ENCODE measurements at places on chromosomes 2 and 18.

- no peak for DNase-seq
Observed at GRCh38 chr2:158725441-158725891, 69.7 kb upstream of the DAPL1 start.

DNA sequence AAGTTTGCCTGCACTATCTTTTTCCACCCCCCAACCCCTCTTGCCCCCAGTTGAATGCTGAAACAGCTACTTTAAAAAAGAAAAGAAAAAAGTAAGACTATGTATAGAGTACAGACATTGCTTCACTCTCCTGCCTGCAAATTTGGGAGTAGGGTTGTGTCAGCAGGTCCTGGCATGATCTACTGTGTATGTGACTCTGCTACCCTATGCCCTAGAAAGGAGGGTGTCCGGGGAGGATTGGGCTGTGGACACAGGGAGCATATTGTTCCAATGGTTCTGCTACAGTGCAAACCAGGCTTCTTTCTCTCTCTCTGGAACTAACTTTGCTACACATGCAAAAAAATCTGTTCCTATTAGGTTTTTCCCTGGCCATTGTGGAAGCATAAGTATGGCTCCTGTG is 9.9 kb upstream of the ZEB2 start:
- no peak for DNase-seq

DNA sequence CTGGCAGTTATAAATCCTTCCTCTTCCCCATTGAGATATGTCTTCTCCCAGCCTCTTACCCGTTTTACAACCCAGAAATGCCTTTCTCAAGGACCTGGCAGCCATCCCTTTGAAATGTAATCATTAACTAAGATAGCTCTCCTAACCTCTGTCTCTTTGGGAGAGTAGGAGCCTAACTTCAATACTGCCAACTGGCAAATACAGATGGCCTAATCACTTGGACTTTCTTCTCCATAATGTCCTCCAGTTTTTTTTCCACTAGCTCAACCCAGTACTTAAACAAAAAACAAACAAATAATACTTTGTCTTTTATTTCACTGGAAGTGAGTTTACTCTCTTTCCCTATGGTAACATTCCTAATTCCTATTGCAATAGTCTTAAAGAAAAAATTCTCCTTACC is 1391.1 kb downstream of the SUCLG1 start:
- DNase-seq = no peak

DNA sequence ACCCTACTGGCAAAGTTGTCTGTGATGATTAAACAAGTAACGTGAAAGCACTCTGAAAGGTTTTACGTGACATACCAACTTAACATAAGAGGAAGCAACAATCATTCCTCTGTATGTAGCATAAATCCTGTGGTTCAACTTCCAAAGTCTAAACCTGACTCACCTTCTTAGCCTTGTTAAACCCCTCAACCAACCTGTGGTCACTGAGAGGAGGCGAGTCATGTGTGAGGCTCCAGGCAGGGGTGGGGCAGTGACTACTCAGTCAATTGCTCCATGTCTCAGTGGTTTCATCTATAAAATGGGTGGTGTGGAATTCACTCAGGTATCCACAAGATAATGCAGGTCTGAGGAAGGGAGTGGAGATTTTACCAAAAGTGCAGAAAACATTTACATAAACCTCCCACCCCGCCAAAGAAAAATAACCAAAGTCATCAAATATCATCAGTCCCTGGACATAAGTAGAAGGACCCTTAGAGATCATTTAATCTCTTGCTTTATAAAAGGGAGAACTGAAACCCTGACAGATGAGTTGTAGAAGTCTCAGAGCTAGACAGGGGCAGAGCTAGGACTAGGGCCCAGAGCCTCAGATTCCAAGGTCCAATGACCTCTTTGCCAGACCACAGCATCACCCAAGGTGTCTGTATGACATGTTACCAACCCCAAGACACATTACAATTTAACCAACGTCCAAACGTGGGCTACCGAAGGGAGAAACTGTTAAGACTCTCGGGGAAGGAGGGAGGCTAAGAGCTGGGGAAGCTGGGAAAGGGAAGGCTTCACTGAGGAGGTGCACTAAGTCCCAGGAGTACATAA is 3.7 kb upstream of the PCBP1 start:
- no peak for DNase-seq

GRCh38 chr2:191488135-191488534 is 189.8 kb upstream of the NABP1 start:
- DNase-seq = no peak

DNA sequence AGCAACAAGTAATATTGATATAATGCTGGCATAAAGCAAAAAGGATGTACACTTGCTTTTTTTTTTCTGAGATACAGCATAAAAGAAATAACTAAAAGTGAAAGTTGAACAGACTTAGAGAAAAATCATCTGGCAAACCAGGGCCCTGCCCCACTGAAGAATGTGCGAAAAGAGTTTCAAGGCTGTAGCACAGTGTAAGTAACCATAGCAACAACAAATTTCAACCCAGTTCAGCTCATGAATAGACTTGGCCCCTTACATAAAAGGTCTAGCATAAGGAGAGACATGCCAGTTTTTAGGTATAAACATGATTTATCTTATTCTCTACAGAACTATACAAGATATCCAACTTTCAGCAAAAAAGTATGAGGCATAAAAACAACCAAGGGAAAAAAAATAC is 113.7 kb upstream of the GYPC start:
- no peak for DNase-seq

DNA sequence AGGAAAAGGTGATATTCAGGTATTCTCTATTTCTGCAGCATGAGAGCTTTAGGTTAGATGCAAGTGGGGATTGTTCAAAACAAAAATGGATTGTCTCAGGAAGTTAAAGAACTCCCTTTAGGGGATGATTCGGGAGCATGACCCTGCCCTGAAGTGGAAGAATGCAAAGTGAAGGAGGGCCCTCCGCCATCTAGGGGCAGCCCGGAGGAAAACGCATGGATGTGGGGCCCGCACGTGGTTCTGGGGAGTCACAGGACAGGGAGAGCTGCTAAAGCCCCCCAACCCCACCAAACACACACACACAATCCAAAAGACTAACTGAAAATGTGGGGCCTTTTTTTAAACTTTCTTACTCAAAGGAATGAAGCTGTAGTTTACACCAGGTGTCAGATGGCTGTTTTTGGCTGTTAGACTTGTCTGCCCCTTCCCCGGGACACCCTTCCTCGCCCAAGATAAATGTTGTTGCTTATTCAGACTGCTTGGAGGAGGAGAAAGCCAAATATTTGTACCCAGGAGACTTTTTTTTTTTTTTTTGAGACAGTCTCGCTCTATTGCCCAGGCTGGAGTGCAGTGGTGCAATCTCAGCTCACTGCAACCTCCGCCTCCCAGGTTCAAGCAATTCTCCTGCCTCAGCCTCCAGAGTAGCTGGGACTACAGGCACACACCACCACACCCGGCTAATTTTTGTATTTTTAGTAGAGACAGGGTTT is 78.8 kb downstream of the HNRNPLL start:
- DNase-seq = no peak

GRCh38 chr2:85748039-85748734 is 5.6 kb upstream of the ATOH8 start:
- no peak for DNase-seq

DNA sequence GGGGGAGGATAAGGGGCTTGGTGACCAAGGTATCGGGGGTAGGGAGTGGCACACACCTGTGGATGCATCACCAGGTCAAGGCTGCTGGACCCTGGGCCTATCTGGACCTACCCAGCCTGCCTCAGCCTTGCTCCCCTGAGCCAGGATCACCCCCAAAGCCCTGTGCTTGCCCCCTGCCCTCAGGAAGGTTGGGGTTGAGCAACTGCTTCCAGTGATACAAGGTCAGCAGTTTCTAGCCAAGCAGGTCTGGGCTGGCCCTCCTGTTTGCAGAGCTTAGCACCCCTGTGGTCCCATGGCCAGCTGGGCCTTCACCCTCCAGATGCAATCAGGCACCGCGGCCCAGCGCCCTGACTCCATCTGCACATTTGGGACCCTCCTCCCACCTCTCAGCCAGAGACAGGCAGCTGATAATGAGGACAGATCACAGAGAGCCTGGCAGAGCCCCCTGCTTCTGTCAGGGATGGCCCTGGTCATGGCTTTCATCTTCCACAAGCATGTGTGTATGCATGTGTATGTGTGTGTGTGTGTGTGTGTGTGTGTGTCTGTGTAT is 154.6 kb downstream of the TFCP2L1 start:
- no peak for DNase-seq

DNA sequence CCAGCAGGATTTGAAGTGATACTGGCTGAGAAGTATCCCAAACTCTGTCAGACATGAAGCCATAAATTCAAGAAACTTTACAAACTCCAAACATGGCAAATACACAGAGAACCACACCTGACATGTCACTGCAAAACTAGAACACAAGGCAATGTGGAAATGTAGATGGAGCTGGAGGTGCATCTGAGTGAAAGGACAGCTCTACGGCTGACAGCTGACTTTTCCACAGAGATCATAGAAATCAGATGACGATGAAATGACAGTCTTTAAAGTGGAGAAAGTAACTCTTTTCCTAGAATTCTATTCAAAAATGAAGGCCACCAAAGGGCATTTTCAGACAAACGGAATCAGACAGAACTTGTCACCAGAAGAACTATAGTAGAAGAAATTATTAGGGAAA is 97.5 kb downstream of the LDLRAD4 start:
- no peak for DNase-seq

DNA sequence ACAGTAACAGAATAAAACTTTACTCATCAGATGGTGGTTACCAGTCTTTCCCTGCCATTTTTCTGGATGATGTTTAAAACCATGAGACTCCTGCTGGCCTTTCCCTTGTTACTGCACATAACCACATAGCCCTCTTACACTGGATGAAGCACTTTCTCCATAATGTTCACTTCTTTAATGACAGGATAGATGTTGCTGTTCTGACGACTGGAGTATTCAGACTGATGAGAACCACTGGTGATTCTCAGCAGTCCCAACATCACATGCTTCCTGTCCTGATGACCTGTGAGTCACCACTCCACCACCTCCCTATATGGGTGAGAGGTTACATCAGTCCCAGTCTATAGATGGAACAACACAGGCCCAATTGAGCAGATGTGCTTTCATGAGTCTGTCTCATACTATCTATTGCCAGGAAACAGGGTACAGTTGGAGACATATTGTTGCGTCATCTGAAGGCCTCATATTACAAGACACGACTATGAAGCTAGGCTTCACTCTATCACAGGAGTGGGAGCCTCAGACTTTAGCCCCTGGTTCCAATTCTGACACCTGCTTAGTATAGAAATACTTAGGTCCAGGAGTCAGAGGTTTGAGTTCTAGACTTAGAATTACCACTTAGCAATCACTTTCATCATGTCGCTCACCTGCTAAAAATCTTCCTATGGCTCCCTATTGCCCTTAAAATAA is 145.7 kb upstream of the KLF7 start:
- DNase-seq = peak; percentile 89

All from HFF-Myc (cell line).